NCI-H1436 treated with DMSO at 0.1 percent for 48 hours (cell line): ENCODE measurements at places on chromosomes 7 and 10.

DNA sequence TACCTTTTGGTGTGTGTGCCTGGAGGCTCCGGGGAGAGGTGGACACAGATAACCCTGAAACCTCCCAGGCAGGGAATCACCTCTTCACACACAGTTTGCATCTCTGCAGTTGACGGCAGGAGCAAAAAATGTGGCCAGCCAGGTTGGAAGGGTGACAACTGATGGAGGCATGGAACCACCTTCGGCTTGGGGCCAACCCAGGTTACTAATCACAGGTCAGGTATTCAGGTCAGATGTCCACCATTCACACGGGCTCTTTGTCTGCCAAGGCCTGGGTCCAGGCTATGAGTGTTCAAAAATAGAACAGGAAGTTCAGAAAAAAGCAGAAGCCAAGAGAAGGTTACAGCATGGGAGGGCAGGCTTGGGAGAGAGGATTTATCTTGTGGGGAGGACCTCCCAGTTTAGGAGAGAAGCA lies 137.2 kb upstream of the EFCAB10 start:
- DNase-seq = no peak

- no peak for DNase-seq
Observed at GRCh38 chr10:102409604-102410428, 8.8 kb downstream of the PSD start.

DNA sequence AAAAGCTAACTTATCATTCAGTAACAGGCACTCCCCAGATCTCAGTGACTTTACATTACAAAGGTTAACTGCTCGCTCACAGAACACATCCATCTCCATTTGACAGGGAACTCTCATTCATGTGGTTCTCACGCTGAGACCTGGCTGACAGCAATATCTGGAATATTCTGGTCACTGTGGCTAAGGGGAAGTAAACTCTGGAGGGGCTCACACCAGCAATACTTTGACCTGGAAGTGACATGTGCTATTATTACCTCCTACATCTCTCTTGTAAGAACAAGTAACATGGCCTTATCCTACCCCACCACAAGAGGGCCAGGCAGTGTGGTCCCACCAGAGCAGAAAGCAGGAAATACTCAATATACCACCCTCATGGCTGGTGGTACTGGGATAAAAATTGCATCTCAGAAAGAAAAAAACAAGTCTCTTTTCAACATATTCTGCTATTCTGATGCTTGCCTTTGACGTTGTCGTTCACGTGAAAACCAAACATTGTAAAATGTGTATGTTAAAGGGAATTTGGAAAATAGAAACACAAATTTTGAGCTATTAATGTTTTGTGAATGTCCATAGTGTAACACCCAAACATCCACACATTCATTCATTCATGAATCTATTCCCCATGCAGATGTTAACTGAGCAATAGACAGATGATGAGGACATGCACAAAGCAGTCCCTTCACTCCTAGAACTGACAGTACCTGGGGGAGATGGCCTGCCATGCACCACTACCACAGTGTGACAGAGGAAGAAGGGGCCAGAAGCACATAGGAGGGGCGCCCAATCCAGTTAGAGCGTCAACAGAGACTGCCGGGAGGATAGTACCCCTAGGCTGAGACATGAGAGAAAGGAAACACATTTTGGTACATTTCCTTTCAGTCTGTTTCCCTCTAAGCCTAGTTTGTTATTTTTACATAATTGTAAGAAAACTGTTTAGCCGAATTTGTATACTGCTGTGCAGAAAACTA lies 166.0 kb upstream of the SP4 start:
- no peak for DNase-seq

DNA sequence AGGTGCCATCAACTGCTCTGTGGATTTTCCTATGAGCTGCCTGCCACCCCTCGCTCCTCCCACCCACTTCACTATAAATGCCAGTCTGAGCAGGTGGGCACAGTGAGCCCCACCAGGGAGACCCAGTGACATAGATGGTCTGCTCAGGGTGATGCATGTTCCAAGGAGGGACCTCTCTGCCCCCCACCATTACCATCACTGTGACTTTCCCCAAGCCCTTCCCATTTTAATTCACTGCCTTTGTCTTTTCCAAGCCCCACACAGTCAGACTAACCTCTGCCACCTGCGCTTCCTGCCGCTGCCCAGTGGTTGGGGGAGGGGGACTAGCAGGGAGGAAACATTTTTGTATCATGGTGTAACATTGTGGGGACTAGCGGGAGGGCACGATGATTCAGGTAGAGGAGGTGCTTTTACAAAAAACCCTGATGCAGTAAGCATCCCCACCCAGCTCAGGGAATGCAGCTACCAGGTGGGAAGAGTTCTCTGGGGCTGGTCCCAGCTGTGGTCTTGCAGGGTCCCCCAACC lies 24.6 kb downstream of the PRSS2 start:
- DNase-seq = no peak
